ENCODE measurements at places on chromosomes 6 and 20.

DNA sequence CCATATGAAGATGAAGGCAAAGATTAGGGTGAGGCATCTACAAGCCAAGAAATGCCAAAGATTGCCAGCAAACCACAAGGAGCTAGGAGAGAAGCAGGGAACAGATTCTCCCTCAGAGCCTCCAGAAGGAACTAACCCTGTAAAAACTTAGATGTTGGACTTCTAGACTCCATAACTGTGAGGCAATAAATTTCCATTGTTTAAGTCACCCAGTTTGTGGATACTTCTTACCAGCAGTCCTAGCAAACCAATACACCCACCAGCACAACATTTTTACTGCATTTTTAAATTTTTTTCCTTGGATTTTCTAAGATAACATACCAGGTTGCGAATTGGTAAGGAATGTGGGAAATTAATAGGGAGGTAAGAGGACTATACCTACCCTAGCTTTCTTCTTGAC, 47.8 kb upstream of the EYA4 start:
- no peak for DNase-seq

DNA sequence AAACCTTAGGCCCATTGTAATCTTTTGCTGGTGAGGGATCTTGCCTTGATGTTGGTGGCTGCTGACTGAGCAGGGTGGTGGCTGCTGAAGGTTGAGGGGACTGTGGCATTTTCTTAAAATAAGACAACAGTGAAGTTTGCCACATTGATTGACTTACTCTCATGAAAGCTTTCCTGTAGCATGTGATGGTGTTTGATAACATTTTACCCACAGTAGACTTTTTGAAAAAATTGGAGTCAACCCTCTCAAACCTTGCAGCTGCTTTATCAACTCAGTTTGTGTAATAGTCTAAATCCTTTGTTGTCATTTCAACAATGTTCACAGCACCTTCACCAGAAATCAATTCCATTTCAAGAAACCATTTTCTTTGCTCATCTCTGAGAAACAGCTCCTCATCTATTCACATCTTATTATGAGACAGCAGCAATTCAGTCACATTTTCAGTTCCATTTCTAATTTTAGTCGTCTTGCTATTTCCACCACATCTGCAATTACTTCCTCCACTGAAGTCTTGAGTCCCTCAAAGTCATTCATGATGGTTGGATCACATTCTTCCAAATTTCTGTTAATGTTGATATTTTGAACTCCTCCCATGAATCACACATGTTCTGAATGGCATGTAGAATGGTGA, 37.2 kb downstream of the CST9L start:
- no peak for DNase-seq

DNA sequence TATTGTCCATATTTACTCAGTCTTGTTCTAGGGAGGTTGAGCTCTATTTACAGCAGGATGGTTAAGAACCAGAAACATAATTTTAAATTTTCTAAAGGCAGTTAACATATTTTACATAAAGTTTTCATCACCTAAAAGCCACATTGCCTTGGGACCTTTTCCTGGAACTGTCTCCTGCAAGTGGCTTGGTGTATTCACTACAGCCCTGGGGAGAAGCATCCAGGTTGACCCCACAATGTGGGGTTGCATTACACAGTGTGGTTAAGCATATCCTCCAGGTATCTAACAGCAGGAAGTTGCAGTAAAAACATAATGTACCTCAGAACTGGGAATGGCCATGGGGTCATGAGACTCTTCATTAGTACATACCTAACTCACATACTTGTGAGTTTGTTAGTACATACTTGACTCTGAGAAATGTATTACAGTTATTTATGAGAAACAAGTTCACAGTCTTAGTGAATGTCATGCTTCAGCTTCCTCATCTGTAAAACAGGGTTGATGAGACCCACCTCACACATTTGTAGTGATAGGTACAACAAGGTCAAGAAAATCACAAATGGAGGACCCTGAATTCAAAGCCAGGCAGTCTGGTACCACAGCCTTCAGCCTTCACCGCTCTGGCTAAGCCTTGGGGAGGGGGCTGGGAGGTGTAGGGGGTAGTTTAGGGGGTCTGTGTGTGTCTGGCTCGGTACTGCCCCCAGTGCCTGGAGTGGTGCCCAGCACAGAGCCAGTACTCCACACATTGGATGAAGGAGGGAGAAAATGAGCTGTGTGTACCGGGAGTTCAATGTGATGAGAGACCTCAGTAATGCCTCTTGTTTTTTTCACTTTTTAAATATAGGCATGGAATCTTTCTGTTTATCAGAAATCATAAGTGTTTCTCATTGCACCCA, 52.9 kb downstream of the KAT14 start:
- no peak for DNase-seq

DNA sequence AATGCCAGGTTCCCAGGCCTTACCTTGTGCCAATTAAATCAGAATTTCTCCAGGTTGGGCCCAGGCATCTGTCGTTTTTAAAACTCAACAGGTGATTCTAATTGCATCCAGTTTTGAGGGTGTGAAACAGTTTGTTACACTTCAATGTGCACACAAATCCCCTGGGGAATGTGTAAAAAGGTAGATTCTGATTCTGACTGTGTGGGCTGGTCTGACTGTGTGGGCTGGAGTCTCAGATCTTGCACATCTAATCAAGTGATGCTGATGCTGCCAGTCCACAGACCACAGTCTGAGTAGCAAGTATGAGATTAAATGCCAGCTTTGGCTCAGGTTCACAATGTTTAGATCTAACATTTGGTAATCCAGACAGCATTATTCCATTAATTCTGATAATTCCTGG, 12.5 kb upstream of the ETV7 start:
- no peak for DNase-seq

DNA sequence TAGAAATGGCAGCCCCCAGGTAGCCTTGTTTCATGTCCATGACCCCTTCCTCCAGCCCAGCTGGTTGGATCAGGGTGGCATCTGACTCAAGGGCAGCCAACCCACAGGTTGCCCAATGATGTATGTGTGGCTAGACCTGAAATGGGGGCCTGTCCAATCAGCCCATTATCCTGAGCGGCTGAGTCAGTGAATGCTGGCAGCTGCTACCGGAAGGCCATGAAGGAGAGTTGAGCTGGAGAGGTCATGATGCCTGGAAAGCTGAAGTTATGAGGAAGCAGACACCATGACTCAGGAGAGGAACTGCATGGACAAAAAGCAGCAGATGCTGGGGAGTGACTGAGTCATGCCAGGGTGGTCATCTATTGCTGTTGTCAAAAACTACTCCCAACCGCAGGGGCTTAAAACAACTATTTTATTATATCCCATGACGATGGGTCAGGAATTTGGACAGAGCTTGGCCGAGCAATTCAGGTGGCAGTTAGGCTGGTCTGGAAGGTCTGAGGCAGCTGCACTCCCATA, 67.3 kb downstream of the MDGA1 start:
- no peak for DNase-seq

- no peak for DNase-seq
Observed at GRCh38 chr6:155954149-155954548, 498.5 kb upstream of the NOX3 start.

DNA sequence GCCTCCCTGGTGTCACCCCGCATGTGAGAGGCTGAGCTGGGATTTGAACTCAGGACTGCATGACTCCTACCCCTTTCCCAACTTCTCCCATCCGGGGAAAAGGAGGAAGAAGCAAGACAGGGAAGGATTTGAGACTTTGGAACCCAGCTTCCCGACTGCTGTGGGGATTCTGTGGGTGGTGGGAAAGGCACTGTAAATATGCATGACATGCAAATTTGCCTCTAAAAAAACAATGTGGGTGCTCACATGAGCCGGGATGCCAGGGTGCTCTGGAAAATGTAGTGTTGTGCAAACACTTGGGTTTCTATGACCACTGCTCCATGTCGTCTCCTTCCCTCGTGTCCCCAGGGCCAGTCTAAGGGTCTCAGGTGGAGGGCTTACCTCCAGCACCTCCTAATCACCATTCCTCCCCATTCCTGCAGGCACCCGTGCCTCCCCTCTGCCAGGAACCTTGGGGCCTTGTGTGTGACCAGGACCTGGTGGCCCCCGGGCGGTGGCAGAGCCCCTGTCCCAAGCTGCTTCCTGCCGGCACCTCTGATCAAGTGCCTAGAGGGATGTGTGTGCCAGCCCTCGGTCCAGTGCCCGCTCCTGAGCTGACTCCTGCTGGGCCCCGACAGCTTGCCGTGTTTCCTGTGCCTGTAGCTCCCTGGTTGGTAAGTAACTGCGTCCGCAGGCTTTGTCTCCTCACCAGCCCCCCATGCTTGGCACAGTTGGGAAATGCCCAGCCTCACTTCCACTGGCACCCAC, 60.7 kb downstream of the DLGAP4 start:
- no peak for DNase-seq

- no peak for DNase-seq
Observed at GRCh38 chr6:142302421-142303175, 791 bp downstream of the ADGRG6 start.

- no peak for DNase-seq
Observed at GRCh38 chr20:17609811-17610377, 40.0 kb downstream of the DSTN start.

- no peak for DNase-seq
Observed at GRCh38 chr20:51326201-51326819, 216.2 kb downstream of the NFATC2 start.

DNA sequence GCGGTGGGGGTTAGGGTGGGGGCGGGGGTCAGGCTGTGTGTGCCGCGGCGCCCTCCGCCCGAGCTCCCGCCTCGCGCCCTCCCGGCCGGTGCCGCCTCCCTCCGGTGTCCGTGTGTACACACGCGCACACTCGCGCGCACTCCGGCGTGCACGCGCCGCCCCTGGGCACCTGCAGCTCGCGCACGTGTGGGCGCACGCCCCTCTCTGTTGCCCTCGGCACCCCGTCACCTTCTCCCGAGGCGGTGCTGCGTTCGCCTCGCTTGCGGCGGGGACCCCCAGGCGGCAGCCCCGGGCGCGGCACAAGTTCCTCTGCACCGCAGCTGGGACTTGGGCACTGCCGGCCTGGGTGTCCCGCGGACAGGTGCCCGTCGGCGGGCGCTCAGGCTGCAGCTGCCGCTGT, 525 bp downstream of the MACROD2 start:
- peak; percentile 47 for DNase-seq

GRCh38 chr6:53634184-53634631, 31.3 kb downstream of the KLHL31 start:
- no peak for DNase-seq

DNA sequence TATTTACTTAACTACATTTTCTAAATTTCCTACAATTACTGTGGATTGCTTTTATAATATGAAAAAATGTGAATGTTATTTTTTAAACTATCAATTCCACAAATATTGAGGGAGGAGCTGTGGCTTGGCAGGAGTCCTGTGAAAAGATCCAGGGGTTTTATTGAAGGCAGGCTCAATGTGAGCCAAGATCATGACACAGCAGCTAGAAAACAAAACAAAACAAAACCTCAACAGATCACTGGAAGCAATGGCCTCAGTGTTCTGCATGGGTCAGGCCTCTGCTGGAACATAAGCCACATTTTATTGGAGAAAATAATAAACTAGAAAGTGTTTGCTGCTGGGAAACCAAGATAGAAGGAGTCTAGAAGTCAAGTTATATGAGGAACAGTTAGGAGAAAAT, 19.4 kb upstream of the RCAN2 start:
- no peak for DNase-seq

DNA sequence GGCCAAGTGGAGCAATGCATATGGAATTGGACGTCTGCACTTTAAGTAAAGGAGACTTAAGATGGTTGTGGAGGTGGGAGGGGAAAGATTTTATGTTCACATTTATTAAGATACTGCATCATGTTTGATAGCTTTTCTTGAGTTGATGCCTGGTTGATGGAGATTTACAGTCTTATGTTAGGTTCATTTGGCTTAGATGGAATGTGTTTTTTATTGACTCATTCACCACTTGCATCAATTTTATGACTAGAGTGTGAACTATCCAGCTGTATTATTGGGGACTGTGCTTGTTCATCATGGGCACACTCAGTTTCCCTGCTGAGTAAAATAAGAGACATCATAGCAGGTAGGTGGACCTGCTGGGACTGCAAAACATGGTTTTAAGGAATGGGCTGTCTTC, 91.2 kb upstream of the SCP2D1 start:
- DNase-seq: no peak

GRCh38 chr6:127950566-127951145, 49.8 kb upstream of the THEMIS start:
- DNase-seq: no peak
